ENCODE measurements at places on chromosomes 12 and 14.

GRCh38 chr12:126944684-126945083 is 1322.3 kb upstream of the TMEM132C start:
- no peak for DNase-seq

DNA sequence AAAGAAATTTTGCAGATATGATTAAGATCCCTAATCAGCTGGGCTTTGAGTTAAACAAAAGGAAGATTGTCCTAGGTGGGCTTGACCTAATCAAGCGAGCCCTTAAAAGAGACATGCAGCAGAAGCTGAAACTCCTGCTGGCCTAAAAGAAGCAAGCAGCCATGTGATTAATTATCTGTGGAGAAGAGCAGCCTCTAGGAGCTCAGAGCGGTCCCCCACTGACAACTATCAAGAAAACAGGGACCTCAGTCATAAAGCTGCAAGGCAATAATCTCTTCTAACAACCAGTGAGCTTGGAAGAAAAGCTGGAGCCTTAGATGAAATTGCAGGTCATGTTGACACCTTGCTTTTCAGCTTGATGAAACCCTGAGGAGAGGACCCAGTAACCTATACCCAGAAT is 288.9 kb upstream of the CLEC14A start:
- no peak for DNase-seq

DNA sequence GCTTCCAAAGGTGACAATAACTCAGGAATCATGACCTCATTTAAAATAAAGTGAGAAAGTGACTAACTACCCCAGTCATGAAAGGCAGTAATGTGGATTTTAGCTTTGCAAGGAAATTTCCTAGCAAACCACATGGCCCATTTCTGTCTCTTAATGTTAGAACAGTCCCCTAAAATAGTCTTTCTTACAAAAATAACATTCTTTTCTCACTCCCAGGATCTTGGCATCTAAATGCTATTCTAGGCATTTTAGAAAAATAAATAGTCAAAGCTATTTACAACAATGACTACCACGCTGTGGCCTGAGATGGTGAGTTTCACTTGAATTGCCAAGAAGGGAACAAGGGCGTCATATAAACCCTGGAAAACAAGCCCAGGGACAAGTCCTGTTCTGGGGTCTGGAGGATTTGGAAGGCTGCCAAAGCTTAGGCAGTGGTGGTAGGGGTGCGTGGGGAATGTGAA is 101.2 kb upstream of the CCDC175 start:
- DNase-seq = no peak

GRCh38 chr14:103104654-103105452 is 10.3 kb downstream of the EXOC3L4 start:
- DNase-seq = peak; percentile 60

DNA sequence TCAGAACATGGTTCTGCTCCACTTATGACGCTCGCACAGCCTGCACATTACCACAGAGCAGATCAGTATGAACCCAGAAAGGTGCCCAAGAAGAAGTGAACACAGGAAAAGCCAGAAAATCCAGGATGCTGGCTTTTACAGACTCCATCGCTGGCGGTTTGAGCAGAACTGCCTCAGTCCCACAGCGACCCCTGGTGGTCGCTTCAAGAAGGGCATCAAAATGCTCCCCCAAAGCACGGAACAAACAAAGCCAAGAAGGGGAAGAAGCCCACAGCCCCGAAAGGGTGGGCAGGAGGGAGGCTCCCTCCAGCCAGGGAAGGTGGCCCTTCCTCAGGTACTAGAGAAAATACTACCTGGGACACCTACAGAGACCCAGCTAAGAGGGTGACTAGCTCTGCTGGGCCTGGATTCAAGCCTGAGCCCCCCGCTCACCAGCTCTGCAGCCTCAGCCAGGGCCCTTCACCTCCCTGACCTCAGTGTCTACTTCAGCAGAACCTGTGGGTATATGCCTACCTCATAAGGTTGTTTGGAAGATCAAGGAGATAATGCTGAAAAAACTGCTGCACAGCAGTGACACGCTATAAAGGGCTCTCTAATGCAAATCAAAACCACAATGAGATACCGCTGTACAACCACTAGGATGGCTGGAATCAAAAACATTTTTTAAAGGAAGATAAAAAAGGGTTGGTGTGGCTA is 98.1 kb downstream of the NCOR2 start:
- DNase-seq = no peak

DNA sequence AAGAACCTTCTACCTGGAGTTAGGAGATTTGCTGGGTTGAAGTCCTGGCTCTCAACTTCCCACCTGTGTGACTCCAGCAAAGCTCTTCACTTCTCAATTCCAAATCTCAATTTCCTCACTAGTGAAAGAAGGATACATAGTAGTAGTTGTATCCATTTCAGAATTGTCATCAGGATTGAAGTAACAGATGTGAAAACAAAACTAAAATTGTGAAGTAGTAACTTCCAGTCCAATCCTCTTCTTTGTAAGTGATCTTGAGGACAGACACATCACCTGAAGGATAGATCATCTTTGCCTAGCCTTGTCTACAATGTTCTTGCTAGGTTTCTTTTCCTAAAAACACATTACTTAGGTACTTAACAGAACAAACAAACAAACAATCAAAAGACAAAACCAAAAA is 1.2 kb upstream of the LRRK2 start:
- no peak for DNase-seq

DNA sequence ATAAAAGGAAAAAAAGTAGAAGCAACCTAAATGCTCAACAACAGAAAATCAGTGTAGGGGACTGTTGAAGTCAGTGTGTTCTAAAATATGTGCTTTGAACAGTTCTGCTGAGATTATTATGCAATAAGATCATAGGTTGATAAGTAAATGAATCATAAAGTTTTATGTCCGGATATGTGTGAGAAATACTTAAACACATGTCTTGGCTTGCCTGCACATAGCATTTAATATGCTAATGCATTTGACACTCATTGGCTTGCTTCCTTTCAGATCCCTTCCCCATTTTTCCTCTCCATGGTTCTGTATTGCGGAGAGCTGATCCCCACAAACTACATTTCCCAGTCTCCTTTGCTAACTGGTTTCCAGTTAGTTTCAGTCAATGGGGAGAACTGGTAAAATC is 573.8 kb upstream of the TBX3 start:
- DNase-seq = no peak

GRCh38 chr12:82644896-82645295 is 41.8 kb upstream of the TMTC2 start:
- no peak for DNase-seq

DNA sequence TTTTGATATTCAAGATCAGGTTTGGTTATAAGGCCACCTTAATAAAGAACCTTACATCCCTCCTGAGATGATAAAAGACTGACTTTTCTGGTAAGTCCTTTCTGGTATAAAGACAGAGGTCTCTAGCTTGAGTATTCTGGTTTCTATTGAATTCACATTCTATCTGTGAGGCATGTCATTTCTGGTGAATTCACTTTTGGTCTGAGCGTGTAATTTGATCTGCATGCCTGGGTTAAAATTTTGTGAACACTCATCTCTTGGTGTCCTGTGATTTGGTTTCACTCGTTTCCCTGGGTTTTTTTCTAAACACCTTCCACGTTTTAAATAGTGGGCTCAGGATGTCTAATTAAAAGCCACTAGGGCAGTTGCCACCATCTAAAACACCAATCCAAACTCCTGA is 12.2 kb downstream of the EIF5 start:
- DNase-seq = no peak

GRCh38 chr14:68965261-68965761 is 13.8 kb downstream of the ACTN1 start:
- no peak for DNase-seq

DNA sequence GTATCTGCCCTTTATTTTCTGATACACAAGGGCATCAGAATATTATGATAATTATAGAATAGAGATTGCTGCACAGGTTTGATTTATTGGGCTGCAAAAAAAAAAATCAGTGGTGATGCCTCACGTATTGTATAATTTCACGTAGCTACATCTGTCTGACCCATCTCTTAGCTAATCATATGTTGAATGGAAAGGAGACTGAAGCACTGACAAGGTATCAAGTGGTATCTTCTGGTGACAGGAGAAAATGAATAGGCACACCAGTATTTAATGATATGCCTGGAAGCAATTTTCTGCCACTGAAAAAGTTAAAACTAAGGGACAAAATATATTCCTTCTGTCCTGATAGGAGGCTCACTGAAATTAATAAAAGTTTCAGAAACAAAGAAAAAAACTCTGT is 837.2 kb upstream of the FBXO33 start:
- no peak for DNase-seq

- DNase-seq = no peak
Measured at GRCh38 chr12:65607401-65607841, 216.9 kb upstream of the HMGA2 start.

DNA sequence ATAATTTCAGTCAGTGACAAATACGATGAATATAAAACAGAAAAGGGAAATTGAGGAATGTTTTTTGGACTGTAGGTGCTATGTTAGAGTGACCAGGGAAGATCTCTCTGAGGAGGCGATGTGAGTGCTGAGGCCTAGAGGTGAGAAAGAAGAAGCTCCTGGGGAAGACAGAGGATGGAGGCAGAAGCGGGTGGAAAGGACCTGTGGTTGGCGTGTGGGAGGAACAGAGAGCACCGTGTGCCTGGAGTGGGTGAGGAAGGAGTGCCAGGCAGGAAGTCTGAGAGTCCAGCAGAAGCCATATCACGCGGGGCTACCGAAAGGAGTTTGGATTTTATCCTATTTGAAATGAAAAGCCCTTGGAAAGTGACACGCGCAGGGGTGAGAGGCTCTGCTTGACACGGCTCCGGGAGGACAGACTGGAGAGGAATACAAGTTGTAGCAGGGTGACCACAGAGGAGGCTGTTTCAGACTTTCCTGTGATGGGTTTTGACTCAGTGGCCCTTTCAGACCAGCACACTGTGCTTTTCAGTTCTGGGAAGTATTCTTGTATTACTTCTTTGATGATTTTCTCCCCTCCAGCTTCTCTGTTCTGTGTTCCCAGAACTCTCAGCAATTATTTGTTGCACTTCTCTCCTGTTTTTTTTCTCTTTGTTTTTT is 96.9 kb downstream of the VRK1 start:
- DNase-seq = no peak

DNA sequence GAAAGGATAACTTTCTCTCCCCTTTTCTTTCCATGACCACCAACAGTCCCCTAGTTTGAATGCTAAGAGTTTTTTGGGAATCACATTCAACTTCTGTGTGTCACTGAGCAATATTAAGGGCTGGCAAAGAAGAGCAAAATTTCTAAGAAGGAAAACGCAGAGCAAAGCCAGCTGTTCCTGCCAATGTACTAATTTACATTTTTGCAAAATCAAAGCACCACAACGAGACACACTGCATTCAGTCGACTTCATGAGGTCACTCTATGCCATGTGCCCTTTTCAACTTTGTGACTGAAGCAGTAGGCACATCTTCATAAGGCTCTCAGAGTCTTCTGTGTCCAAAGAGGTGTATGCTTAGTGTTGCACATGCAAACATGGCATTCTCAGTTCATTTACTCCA is 66.4 kb downstream of the PTPRR start:
- DNase-seq = no peak

- DNase-seq = no peak
Measured at GRCh38 chr12:34186492-34186891, 164.2 kb downstream of the ALG10 start.

DNA sequence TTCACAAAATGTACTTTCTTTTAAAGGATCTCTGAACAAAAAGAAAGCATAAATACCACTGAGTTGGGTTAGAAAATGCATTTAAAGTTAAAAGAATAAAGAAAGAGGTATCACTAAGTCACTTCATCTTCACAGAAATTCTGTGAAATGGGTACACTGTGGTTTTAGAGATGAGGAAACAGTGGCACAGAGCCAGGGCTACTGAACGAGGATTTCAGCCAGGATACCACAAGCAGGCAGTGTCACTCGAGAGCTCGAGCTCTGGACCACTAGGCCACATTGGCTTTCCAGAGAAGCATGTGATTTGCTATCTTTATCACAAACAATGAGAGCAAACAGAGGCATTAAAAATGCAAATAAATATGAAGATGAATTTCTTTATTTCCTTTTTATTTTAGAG is 51.0 kb downstream of the WDHD1 start:
- DNase-seq = no peak

GRCh38 chr14:65756880-65757279 is 344.4 kb downstream of the FUT8 start:
- no peak for DNase-seq

- DNase-seq = no peak
Measured at GRCh38 chr14:60163693-60164092, 1.5 kb downstream of the DHRS7 start.

GRCh38 chr14:60658909-60659585 is 9.8 kb upstream of the SIX1 start:
- no peak for DNase-seq

GRCh38 chr12:27982385-27982784 is 9.9 kb upstream of the PTHLH start:
- no peak for DNase-seq

DNA sequence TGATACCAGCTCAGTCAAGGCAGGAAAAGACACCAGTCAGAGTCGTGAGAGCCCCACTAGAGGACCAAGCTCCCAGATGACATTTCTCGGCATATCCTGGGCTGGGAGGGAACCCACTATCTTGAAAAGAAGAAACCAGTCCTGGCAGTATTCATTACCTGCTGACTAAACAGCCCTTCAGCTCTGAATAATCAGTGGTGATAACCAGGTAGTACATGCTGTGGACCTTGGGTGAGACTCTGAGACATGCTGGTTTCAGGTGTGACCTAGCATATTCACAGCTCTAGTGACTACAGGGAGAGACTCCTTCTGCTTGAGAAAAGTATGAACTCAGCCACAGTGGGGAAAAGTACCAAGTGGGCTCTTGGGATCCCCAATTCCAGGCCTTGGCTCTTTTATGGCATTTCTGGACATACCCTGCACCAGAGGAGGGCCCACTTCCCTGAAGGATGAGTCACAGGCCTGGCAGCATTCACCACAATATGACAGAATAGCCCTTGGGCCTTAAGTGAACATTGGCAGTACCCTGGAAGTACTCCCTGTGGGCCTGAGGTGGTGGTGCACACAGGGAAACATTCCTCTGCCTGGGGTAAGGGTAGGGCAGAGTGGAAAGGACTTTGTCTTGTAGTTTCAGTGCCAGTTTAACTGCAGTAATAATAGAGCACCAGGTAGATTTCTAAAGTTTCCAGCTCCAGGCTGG is 82.6 kb upstream of the SLC38A4 start:
- no peak for DNase-seq

- DNase-seq = no peak
Measured at GRCh38 chr12:42586268-42586667, 3.3 kb downstream of the PRICKLE1 start.

Measured in stimulated activated CD4-positive, alpha-beta T cell treated with anti-CD3 and anti-CD28 coated beads, TNF-alpha, amount 100 ng/mL, for 24 hours (primary cell).